ENCODE measurements at places on chromosomes 2 and 18. TPM values are rescaled to one million over a fixed set of nuclear protein-coding genes. Genes with fewer than 3 reads are reported as not detected.

MAB21L4 gene
- not detected for total RNA-seq

MGAT4A gene
- 1.6 TPM for total RNA-seq

KRTCAP3 gene
- 1.1 TPM for total RNA-seq

LYG2 gene
- total RNA-seq, result 0.17 TPM

PCGF1 gene
- 30.4 TPM for total RNA-seq
